Stimulated activated CD4-positive, alpha-beta T cell treated with anti-CD3 and anti-CD28 coated beads, Interleukin-12 subunit alpha, Interleukin-12 subunit beta, amount 100 ng/mL, for 24 hours (primary cell): ENCODE measurements at places on chromosomes 2 and 18.

DNA sequence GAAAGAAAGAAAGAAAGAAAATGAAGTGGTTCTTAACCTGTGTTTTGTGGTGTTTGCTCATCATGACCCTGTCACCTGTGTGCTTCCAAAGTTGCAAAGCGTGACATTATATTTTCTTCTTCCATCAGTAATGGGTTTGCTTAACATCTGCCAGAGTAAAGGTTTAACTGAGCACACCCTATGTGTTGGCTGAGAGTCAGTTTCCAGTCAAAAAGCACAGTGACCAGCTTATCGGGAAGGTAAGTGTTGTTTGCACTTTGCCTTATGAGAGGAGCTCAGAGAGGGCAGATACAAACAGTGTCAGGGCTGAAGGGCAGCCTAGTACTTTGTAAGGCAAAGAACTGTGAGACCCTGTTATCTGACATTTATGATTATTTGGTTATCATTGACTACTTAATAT lies 406.2 kb upstream of the CWC22 start:
- no peak for DNase-seq

- DNase-seq = no peak
Observed at GRCh38 chr2:238589591-238590460, 163.1 kb downstream of the ASB1 start.

DNA sequence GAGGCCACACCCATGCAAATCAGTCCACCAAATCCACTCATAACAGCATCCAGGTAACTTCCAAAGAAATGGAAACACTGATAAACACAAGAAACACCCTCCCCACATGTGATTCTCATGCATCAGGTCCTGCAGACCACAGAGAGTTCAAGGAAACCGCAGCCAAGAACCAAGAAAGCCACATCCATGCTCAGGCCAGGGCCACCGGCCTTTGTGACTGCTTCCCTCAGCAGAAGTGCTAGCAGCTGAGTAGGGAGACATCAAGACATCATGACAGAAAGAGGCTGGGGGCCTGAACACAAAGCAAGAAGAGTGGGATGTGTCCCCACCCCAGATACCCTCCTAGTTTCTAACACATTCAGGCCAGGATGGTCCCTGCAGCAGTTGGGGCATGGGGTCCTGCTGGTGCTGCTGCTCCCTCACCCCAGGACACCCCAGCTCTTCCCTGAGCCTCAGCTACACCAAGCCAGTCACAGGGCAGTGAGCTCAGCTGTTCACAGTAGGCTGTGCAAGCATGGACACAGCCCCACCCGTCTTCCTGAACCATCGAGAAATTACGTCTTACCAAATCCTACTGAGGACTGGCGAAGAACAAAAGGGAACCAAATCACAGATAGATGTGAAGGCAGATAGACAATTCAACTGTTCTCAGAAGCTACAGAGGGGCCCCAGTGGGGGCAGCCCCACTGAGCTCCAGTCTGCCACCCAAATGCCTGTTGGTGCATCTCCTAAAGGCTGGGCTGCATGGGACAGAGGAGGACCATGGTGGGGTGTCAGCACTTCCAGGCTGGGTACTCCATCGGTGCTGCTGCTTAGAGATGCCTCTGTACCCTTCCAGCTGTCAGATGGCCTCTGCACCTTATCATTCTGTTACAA lies 60.9 kb downstream of the HDAC4 start:
- DNase-seq = peak; percentile 26

- DNase-seq = no peak
Observed at GRCh38 chr2:176272870-176273459, 3.7 kb downstream of the MTX2 start.

DNA sequence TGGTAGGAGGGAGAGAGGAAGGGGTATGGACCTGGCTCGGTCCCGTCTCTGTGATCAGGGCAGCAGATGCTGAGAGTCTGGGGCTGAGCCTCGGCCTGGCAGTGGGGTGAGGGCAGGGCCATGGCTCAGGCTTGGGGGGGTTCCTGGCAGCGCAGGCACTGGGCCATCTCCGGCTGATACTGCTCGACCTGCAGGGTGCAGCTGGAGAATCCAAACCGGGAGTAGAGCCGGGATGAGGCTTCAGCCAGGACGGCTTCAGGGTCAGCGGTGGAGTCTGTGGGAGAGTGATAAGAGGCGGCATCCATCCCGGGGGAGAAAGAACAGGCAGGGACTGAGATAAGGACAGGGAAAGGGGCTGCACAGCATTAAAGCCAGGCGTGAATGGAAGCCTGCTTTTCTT lies 7.7 kb downstream of the SLC30A3 start:
- no peak for DNase-seq

DNA sequence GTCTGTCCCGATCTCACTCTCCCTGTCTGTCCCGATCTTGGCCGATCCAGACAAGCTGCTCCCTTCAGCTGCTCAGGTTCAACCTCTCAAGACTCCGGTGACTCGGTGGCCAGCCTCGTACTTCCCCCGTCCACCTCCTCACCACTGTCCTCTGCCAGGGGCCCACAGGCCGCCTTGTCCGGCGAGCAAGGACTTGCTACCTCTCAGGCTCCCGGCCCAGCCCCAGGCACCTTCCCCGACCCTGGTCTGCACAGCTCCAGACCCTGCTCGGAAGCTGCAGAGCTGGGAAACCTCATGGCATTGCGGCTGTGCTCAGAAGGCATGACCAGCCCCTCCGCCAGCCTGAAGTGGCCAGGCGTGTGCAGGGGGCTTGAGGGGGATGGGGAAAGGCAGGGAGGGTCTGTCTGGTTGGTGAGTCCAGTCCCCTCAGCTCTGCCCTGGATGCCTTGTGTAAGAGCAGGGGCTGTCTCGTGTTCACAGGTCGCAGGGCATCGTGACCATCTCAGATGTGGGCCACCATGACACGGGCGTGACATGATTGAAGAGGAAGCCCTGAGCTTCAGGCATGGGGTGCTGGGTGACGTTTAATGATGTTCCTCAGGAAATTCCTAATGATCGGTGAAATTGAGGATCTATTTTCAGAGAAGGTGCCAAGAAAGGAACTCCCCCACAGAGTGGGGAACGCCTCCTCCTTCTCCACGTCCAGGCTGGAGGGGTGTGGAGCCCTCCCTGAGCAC lies 121.2 kb upstream of the CTDP1 start:
- DNase-seq = no peak

GRCh38 chr18:55523001-55523400 lies 65.0 kb downstream of the TCF4 start:
- no peak for DNase-seq

- DNase-seq = no peak
Observed at GRCh38 chr2:174841350-174841749, 77.1 kb upstream of the CHRNA1 start.

DNA sequence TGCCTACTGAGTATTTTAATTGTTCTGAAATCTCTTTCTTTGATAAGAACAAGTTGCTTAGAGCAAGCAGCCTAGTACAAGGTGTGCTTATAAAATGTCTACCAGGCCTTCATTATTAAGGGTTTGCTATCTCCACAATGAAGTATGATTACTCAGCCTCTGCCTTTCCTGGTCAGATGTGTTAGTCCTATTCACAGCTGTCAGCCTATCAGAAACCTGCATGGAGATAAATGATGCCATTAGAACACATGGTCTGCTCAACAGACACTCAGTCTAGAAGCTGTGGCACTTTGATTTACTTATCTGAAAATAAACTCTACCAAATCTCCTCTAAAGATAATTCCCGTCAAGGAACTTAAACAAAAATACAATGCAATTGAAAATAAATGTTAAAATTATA lies 448.7 kb downstream of the ERBB4 start:
- no peak for DNase-seq

- DNase-seq = no peak
Observed at GRCh38 chr2:152376385-152376784, 41.4 kb downstream of the FMNL2 start.

- DNase-seq = no peak
Observed at GRCh38 chr2:218802386-218802994, 20.5 kb downstream of the CYP27A1 start.

DNA sequence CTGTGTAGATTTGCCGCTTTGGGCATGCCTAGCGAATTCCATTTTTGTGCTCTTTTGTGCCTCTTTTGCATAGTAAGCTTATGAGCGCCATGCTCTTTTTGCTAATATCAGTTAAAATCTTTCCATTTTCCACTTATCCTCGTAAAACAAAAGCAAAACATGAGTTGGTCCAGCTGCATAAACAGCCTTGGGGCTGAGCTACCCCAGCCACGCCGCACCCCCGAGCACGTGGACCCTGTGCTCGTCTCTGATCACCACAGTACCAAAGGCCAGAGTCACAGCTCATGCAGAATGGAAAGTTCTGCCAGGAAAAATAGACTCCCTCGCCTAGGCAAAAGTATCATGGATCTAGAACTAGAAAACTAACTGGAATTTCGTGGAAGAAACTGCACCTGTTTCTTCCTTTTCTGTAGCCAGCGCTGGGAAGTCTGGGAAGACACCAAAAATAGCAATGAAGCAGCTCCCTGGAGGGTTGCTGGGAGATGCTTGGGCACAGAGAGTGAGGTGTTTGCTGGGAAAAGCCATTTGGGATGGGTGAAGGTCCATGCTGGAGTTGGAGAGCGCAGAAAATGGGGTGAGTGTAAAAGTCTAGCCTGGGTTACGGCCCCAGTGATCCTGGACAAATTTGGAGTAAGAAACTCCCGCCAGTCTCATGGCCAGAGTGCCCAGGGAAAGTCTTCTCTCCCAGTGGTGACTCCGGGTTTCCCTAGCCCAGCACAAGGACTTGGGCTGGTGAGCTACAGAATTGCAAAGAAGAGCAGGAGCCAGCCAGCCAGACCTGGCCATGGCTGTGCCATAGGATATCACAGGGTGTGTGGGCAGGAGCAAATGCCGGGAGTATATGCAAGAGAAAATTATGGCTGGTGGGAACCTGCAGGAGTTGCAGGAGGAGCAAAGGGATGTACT lies 218.4 kb downstream of the GBX2 start:
- DNase-seq = no peak

DNA sequence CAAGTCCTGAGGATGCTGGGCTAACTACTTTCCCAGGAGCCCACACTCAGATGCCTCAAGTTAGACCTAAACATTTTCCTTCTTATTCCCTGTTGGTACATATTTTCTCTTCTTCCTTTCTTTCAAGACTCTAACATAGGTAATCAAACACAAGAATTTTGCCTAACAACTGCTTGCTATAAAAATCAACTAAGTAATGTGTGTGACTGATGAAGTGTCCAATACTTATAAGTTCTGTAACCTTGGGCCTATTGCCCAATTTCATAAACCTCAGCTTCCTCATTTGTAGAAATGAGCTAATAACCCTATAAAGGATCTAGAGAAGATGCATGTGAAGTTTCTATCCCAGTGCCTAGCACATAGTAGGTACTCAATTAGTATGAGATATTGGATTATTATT lies 31.6 kb upstream of the PIK3C3 start:
- DNase-seq = no peak

DNA sequence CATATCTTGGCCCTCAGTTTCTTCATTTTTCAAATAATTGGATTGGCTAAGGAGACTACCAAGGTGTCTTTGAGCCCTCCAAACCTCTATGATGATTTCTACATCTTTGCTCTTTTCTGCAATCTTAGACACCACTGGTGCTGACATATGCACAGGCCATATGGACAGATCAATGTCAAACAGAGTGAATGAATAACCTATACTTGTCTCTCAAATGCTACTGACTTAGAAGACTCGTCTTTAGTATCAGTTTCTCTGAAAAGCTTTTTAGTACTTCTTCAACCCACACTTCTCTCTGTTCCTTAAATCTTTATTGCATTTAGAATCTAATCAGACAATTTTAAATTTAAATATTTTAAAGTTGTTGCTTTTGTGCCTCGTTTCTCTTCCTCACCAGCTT lies 258.2 kb downstream of the LTBP1 start:
- no peak for DNase-seq

DNA sequence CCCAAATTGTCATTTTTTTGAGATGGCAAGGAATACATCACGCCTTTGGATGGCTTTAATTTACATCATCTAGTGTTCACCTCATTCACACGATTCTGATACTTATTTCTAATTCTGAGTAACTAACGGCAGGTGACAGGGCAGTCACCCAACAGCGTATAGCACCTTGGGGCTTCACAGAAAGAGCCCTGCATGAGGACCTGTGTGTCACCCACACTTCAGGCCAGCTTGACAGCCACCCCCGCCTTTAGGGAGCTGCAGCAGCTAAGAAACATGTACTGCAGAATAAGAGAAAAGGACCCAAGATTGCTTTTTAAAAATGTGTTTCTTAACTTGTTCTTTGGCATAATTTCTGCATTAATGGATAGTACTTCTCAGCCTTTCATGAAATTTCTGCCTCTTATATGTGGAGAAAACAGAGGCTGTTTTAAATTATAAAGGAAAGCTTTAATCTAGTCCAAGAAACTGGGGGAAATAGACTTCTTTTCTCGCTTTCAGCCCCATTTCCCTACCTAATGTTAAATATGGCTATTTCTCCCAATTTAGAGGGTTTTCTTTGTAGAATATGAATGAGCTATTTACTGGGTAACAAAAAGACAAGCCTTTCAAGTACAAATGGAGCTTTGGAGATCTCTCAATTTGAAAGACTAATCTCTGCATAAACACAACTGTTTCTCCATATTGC lies 245.1 kb downstream of the LDLRAD4 start:
- no peak for DNase-seq

- no peak for DNase-seq
Observed at GRCh38 chr2:124035001-124035400, 9.9 kb downstream of the CNTNAP5 start.

DNA sequence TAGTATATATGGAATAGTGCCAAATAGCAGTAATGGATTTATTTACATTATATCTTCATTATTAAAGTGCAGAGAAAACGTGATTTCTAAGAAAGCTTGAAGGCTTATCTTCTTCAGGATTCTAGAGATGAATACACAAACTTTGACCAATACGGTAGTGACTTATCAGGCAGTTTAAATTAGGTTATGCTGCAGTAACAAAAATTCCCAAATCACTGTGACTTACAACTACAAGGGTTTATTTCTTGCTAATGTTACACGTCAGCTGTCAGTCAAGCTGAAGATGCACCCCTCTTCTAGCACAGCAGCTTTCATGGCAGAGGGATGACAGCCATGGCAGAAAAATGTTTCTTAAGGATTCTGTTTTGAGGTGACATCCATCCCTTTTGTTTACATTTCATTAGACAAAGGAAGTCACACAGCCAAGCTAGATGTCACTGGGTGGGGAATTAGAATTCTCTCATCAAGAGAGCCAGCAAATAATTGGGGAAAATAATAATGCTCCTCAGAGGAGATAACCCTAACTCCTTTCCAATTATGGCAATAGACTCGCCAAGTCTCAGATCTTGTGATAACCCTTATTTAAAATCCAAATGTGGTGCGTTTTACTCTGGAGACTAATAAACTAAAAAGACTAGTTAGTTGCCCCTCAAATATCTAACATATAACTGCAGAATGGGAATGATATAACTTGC lies 268.3 kb upstream of the CYP26B1 start:
- no peak for DNase-seq

GRCh38 chr2:106701203-106702022 lies 184.6 kb downstream of the ST6GAL2 start:
- DNase-seq = no peak

- DNase-seq = no peak
Observed at GRCh38 chr2:128344101-128344500, 25.4 kb upstream of the HS6ST1 start.

- no peak for DNase-seq
Observed at GRCh38 chr2:112195950-112196349, 57.8 kb downstream of the FBLN7 start.
